ENCODE measurements at places on chromosomes 2 and 18.

GRCh38 chr2:181170256-181170655 is 189.9 kb downstream of the UBE2E3 start:
- DNase-seq: no peak

DNA sequence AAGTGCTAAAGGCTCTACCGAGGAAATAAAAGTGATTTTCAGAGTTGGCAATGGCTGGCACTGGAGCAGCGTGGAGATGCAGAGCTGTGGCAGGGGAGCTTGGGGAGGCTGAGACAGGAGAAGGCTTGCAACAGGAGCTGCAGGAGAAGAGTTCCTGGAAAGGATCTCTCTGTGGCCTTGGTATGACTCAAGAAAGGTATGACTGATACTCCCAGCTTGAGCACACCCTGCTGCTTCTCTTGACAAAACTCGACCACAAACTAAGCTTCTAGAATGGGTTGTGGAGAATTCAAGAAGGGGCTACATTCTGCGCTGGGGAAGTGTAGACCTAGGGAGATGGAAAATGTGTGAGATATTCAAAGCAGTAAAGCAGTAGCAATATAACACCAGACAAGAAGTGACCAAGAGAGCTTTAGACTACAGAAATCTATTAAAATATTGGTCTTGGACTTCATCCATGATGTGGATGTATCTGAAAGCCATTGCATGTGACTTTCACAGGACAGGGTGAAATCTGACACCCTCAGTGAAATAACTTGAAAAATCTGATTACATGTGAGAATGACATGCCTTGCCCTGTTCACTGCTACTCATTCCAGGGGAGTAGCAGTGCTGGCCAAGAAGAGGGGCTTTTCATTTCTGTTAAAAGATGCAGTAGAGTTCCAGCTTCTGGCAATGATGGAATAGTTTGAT is 41.5 kb downstream of the SUCLG1 start:
- no peak for DNase-seq

DNA sequence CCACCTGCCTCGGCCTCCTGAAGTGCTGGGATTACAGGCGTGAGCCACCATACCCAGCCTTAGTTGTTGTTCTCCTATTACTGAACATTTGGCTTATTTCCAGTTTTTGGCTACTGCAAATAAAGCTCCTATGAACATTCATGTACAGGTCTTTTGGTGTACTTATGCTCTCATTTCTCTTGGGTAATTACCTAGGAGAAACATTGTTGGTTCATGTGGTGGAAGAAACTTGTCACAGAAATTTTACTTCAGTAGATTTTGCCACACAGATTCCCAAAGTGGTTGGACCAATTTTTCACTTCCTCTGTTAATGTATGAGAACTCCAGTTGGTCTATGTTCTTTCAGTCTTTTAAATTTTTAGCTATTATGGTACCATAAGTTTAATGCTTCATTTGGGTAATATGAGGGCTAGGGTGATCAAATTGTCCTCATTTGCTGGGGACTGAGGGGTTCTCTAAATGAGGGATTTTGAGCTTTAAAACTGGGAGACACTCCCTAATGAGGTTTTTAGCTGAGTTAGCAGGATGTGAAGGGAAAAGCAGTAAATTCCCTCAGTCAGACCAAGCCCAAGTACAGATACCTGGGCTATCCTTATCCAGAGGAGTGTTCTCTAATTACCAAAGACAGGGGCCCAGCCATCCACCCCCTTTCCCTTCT is 33.9 kb downstream of the MTA3 start:
- DNase-seq: no peak

DNA sequence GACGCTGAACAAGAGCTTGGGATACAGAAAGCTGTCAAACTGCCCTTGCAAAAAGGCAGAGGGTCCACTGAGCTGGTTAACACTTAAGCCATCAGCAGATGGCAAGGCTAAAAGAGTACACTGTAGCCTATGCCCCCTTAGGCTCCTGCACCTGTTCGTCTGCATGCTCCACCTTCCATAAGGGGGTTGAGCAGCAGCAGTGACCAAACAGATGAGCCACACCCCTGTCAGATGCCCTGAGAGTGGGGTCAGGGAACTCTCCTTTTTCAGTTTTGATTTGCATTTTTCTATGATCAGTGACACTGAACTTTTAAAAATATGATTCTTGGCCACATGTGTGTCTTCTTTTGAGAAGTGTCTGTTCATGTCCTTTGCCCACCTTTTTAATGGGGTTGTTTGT is 402.5 kb upstream of the FAM98A start:
- DNase-seq: no peak

- DNase-seq: no peak
These were observed 83.4 kb downstream of the PDK1 start for GRCh38 chr2:172639256-172639655.

GRCh38 chr2:111188681-111189080 is 68.0 kb downstream of the BCL2L11 start:
- no peak for DNase-seq

GRCh38 chr2:46954951-46955571 is 39.5 kb upstream of the MCFD2 start:
- DNase-seq: no peak

Data from cortex of kidney (tissue), 1 donor.